Stimulated activated CD8-positive, alpha-beta memory T cell treated with anti-CD3 and anti-CD28 coated beads, Interleukin-12 subunit alpha, Interleukin-12 subunit beta, amount 100 ng/mL, for 4 hours (primary cell): ENCODE measurements at places on chromosomes 1 and 21.
A peak's percentile ranks its signal among the peaks of the same experiment; 100 is the strongest.

DNA sequence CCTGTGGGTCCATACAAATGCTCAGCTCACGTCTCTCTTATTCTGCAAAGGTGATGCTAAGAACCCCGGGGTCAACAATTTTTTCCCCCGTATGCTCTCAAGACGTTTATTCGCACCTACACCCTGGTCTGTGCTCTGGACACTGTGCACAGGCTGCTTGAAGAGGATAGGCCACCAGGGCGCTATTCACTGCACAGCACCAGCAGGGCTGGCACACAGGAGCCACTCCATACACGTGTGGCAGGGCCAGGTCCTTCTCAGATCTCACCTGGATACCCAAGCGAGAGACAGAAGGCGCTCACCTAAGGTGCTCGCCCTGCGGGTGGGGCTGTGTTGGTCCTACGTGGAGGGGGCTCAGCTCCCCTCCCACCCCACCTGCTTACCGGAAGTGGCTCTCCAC is 16.7 kb downstream of the TMEM63A start:
- DNase-seq, result no peak

GRCh38 chr1:66758241-66758755 is 6.0 kb downstream of the DYNLT5 start:
- no peak for DNase-seq

DNA sequence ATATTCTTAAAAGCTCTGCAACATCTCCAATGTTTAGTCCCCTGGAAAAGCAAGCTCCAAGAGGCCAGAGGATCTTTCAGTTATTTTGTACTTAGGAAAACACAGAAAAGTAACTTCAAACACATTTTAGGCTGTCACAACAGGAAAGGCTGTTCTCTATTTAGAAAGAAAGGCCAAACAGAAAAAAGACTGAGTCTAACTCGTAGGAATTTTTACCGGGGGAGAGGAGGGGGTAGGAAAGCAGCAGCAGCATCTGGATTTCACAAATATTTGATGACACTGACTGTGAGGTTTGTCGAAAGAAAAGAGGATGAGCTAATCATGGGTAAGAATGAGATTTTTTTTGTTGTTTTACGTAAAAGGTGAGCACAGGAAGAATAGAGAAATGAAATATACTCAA is 107.1 kb downstream of the EIF4G3 start:
- DNase-seq, result no peak

DNA sequence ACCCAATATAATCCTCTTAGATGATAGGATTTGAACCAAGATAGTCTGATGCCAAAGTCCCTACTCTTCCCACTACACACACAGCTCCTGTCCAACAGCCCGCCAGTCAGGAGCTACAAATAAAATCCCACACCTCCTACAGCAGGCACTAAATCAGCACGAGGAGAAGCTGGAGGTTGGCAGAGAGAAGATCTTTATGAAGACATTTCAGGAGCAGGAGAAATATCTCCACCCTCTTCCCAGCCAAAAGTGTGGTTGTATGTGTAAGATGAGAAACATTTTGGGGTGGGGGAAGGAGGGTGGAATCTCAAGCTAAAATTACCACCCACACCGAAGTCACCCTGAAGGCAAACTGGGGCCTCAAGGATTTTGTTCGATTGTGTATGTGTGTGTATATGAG is 54.5 kb downstream of the PLXNA2 start:
- DNase-seq, result no peak

DNA sequence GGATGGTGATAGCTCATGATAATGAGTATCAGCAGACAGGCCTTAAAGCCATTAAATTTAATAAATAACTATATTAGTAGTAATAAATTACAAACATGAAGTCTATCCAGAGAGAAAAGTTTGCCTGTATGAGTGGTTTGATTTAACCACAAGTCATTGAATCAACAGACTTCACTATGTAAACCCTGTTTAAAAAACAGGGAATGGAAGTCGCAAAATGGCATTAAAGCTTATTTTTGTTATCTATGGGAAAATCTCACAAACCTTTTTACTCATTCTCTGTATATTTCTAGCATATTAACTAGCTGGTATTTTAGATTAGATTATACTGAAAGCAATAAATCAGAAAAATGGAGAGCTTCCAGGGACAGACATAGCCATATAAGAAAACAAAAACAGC is 45.3 kb downstream of the SASS6 start:
- DNase-seq, result no peak

GRCh38 chr1:2014741-2015735 is 4.1 kb upstream of the GABRD start:
- no peak for DNase-seq

- no peak for DNase-seq
These were observed 69.1 kb upstream of the MRPS6 start for GRCh38 chr21:34004013-34004938.

- DNase-seq, result no peak
These were observed 23.6 kb upstream of the ANGPTL3 start for GRCh38 chr1:62573675-62574074.

DNA sequence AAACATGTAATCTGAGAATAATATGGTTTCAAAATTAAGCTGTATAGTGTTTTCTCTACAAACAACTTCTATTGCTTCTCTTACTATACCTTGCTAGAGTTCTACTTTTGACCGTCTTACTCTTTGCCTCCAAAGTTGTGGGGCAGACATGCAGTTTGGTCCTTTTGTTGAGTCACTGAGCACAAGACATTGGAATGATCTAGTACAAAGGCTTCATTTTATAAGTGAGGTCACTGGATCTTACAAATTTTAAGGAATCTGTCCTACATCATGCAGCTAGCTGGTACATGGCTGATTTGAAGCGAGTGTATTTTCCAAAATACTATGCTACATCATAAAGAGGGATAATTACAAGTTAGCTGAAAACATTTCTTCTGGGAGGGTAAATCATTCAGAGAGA is 28.8 kb downstream of the OR10J1 start:
- DNase-seq, result no peak

DNA sequence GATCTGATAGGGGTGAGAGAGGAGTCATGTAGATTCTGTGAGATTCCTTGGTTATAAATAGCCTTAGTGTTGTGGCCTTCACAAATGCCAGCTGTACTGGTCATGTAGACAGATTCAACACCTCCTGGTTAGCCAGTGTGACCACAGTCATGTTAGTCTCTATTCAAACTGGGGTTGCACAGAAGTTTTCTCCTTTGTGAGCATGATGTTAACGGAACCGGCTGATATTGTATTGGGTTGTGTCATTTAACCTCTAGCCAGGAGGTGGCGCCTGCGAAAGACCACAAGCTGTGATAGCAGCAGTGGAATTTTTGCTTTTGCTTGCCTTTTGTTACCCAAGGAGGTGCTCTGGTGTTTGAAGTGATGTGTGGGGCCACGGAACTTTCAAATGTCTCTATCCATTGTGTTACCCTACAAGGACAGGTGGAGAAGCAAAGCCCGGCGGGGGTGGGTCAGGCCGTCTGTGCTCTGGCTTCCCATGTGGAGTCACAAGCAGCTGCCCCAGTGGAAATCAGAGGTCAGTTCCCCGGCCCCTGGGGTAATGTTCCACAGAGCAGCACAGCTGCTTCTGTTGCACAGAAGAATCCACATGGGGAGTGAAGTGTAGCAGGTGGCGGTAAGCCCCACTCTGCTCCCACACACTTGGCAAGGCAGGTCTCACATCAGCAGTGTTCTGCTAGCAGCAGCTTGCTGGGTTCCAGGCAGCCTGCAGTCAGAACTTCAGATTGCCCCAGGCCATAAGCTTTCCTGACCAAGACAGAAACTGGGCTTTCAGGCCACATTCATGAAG is 112.6 kb downstream of the ADAMTS1 start:
- DNase-seq, result no peak

GRCh38 chr1:184447651-184448185 is 60.9 kb downstream of the C1orf21 start:
- no peak for DNase-seq

GRCh38 chr1:20151906-20152598 is 12.9 kb downstream of the PLA2G2F start:
- peak; percentile 60 for DNase-seq

DNA sequence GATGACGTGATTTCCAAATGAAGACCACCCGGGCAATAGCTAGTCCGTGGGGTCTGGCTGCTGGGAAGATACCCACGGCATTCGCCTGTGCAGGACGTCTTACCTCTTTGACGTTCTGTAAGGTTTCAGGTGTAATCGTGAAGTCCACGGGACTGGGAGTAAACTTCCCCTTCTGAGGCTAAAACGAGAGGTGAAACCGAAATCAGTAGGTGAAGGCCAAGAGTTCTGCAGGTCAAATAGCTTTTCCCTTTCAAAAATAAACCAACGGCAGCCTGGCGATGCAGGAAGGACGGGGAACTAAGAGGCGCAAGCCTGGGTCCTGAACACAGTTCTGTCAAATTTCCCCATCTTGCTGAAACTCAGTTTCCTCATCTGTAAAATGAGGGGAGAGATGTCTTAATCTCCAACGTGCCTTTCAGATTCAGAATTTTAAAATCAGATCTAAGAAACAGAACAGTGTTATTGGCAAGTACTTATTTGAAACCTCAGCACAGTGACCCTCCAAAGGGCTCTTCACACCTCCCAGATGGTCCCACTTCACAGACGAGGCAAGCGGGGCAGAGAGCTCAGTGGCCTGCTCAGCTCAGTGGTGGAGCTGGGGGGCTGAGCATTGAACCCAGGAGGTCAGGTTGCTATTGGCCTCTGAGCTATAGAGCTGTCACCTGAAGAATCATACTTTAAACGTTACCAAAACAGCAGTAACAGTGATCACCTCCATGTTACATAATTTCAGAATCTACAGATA is 34.7 kb downstream of the VPS26C start:
- DNase-seq, result no peak

GRCh38 chr1:89594096-89594740 is 38.7 kb upstream of the LRRC8C start:
- DNase-seq, result no peak

DNA sequence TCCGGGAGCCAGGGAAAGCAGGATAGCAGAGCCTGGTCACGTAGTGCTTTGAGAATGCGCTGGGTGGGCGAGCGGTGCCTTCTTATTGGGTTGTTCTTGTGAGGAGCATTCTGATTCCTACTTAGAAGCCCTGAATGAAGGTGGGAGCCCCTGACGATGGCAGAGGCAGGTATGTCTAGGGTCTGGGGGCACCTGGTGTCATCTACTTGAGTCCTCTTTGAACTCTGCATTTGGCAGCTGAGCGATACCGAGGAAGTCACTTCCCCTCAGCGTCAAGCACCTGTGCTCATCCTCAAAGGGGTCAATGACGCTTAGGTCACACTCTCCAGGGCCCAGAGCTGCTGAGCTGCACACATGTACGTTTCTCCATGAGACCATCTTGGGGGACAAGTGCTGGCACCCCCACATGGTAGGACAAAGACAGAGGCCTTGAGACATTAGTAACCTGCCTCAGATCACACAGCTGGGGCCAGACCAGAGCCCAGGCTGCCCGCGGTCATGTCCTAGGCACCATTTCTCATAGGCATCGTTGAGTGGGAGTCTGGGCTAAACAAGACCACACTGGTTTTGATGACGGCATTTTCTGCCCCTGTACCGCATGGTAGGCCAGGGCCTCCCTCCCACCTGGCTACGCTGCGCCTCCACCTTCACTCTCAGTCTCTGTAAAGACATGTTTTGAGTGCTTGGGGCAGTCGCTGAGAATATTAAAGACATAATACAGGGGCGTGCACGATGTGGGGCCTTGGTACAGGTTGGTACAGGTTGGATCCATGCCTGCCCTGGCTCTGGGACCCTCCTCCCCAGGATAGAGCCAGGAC is 69.1 kb upstream of the ABCG1 start:
- DNase-seq, result no peak

GRCh38 chr1:109027841-109028240 is 14.1 kb downstream of the WDR47 start:
- no peak for DNase-seq

DNA sequence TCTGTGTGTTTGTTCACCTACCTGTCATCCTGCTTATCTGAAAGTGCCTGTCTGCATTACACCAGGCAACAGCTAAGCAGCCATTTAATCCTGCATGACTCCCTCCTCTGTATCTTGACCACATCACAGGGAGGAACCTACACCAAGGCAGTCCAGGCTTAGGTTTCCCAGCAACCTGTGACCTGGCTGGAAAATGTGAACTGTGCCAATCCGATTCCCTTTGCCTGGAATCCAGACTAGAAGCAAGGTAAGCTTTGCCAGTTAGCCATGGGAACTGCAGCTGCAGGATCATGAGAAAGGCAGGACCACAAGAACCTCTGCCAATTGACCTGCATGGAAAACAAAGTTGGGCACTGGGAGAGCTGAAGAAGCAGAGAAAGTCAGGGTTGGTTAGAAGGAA is 6.3 kb upstream of the ATP1B1 start:
- DNase-seq, result no peak

- DNase-seq, result no peak
These were observed 26.4 kb downstream of the TEX35 start for GRCh38 chr1:178539291-178539690.

- DNase-seq, result no peak
These were observed 56.8 kb downstream of the NFIA start for GRCh38 chr1:61138921-61139774.

DNA sequence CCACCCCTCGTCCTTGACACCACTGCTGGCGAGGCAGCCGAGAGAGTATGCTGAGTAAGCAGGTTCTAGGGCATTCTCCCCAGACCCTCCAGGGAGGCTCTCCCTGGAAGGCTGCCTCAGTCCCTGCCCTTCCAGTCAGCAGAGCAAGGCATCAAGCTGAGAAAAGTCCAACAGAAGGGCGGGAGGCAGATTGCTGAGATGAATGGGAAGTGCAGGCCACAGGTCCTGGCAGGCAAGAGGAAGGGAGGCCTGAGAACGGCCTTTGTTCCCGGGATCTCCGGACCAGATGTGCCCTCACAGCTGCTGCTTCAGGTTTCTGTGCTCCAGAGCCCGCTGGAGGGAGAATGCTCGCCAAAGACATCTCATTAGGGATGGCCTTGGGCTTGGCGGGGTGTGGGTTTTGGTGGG is 270.0 kb upstream of the VAMP3 start:
- DNase-seq, result no peak
